ENCODE measurements at places on chromosomes 13 and 19. TPM values are rescaled to one million over a fixed set of nuclear protein-coding genes. Genes with fewer than 3 reads are reported as not detected.
A peak's percentile ranks its signal among the peaks of the same experiment; 100 is the strongest.

PTGIR gene
- polyA plus RNA-seq, result 5.7 TPM

DNAJB1 gene
- polyA plus RNA-seq, result 12.6 TPM

CYP2A6 gene
- not detected for polyA plus RNA-seq

PEAK3 gene
- 0.93 TPM for polyA plus RNA-seq

ZNF416 gene
- 3.4 TPM for polyA plus RNA-seq

FBXL3 gene
- 18.5 TPM for polyA plus RNA-seq

ENOX1 gene
- polyA plus RNA-seq, result 0.42 TPM

DNA sequence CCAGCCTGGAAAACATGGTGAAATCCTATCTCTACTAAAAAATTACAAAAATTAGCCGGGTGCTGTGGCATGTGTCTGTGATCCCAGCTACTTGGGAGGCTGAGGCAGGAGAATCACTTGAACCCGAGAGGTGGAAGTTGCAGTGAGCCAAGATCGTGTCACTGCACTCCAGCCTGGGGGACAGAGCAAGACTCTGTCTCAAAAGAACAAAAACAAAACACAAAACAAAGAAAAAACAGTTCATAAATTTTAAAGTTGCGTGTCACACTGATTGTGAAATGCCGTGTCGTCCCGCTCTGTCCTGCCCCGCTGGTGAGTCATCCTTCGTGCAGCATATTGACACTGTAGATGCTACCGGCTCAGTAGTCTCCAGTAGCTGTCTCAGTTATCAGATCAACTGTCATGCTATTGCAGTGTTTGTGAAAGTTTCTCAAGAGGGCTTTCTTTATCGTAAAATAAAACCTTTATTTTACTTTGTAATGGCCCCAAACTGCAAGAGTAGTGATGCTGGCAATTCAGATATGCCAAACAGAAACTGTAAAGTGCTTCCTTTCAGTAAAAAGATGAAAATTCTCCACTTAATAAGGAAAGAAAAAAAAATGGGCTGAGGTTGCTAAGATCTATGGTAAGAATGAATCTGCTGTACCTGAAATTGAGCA, 36.4 kb upstream of the IGFL1 start:
- H3K4me1 ChIP-seq, result peaks cover 3% of the 10 kb centered on the region
- H3K27me3 ChIP-seq, result peaks cover 74% of the 10 kb centered on the region

GRCh38 chr13:32745509-32745908, 159.3 kb downstream of the PDS5B start:
- no peak for DNase-seq
- no peaks in the 10 kb centered on the region for H3K27me3 ChIP-seq
- H3K36me3 ChIP-seq, result peaks cover 6% of the 10 kb centered on the region

- H3K27me3 ChIP-seq, result no peaks in the 10 kb centered on the region
- no peak overlapping the region for H3K4me3 ChIP-seq
- H3K27ac ChIP-seq, result no peak overlapping the region
- H3K36me3 ChIP-seq, result no peaks in the 10 kb centered on the region
- no peak for DNase-seq
Observed at GRCh38 chr13:21328201-21328600, 130.9 kb downstream of the ZDHHC20 start.

DNA sequence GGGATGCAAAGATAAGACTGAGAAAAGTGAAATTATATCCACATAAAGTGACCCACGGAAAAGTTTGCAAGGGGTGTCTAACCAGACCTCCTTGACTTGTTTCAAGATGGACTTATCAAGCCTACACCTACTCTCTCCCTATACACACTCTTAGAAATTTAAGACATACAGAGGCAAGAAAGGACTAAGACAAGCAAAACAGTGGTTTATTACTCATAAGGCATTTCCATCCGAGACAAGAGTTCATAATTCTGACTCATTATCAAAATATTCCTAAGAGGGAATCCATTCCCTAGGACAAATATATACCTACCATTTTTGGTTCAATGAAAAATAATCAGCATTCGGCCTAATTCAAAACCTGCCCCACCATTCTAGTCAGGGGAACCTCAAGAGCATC, 232.6 kb upstream of the GPC6 start:
- no peak for DNase-seq
- no peaks in the 10 kb centered on the region for H3K36me3 ChIP-seq
- H3K4me1 ChIP-seq, result no peaks in the 10 kb centered on the region

GRCh38 chr19:56577719-56578602, 10.7 kb downstream of the ZNF470 start:
- no peak for DNase-seq
- peaks cover 66% of the 10 kb centered on the region for H3K36me3 ChIP-seq
- no peak overlapping the region for H3K4me3 ChIP-seq
- no peaks in the 10 kb centered on the region for H3K4me1 ChIP-seq

DNA sequence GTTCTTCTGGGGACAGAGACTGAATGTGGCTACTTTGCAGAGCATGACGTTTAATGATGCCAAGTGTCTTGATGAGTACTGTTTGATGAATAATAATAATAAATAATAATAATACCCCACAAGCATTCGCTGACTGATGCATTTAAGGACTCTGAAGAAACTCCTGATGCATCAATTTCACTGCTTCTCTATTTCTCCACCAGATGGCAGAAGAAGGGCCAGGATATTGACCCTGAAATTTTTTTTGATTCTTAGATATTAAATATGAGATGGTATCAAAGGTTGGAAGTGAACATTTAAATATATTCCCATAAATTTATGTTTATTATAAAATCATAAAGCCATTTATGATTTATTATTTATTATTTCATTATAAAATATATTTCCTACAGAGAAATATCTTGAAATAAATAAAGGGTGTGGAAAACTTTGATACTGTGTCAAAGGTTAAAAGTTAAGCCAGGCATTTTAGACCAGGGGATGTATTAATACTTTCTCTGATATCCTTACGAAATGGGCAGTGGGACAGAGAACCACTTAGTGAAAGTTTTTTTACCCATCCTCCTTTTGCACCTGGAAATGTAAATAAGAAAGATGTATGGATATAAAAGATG, 170.9 kb downstream of the LACC1 start:
- peaks cover 6% of the 10 kb centered on the region for H3K4me1 ChIP-seq
- no peak for DNase-seq
- no peak overlapping the region for H3K27ac ChIP-seq
- H3K4me3 ChIP-seq, result no peak overlapping the region

DNA sequence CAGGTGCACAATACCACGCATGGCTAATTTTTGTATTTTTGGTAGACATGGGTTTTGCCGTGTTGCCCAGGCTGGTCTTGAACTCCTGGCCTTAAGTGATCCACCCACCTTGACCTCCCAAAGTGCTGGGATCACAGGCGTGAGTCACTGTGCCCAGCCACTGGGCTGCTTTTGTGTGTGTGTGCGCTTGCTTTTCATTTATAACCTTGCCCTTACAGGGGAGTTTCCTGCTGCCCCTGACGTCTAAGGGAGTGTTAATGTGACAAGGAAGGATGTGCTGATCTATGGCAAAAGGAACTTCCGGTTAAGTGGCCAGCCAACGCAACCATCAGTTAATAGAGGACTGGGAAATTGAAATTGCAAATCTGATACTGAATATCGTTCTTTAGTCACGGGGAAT, 57.7 kb downstream of the ING1 start:
- no peak for DNase-seq
- no peaks in the 10 kb centered on the region for H3K36me3 ChIP-seq
- H3K27me3 ChIP-seq, result no peaks in the 10 kb centered on the region
- peak overlapping the region; percentile 77 for H3K27ac ChIP-seq

- peaks cover 15% of the 10 kb centered on the region for H3K4me1 ChIP-seq
- peaks cover 4% of the 10 kb centered on the region for H3K36me3 ChIP-seq
- no peak for DNase-seq
- H3K27ac ChIP-seq, result no peak overlapping the region
Observed at GRCh38 chr19:2726904-2727639, 5.9 kb upstream of the DIRAS1 start.

GRCh38 chr13:94128430-94128829, 351.1 kb downstream of the DCT start:
- no peaks in the 10 kb centered on the region for H3K27me3 ChIP-seq
- no peaks in the 10 kb centered on the region for H3K36me3 ChIP-seq
- DNase-seq, result no peak
- no peak overlapping the region for H3K27ac ChIP-seq
- H3K4me1 ChIP-seq, result no peaks in the 10 kb centered on the region

GRCh38 chr19:40604647-40605215, 3.6 kb downstream of the LTBP4 start:
- peak overlapping the region; percentile 48 for H3K4me3 ChIP-seq
- peak overlapping the region; percentile 86 for H3K27ac ChIP-seq
- peaks cover 24% of the 10 kb centered on the region for H3K27me3 ChIP-seq
- no peaks in the 10 kb centered on the region for H3K36me3 ChIP-seq

DNA sequence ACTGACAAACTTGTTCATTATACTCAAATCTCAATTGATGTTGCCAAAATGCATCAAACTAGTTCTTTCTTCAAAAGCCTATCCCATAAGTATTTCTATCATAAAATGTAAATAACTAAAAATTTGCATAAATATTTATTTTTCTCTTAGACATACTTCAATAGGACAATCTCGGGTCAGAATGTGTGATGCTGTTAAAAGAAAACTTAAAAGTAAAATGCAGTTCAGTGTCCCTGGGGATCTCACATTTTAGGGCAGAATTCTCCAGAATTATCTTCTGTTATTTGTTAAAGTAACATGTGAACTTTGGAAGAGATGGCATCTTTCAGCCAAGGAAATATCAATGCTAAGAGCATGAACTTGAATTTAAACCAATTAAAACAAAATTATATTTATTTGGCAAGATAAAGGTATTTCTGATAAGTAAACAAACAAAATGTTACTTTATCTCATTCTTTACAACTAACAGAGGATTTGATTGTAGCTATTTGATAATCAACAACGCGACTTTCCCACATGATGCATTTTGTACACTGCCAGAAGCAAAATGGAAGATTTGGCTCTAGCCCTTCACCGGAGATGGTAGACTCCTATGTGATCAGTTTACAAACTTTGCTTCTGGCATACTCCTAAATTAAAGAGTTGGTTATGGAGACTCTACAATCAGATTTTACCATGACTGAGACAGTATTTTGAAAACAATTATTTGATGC, 169.5 kb upstream of the EDNRB start:
- H3K4me1 ChIP-seq, result peaks cover 13% of the 10 kb centered on the region
- no peak overlapping the region for H3K4me3 ChIP-seq
- no peaks in the 10 kb centered on the region for H3K36me3 ChIP-seq

DNA sequence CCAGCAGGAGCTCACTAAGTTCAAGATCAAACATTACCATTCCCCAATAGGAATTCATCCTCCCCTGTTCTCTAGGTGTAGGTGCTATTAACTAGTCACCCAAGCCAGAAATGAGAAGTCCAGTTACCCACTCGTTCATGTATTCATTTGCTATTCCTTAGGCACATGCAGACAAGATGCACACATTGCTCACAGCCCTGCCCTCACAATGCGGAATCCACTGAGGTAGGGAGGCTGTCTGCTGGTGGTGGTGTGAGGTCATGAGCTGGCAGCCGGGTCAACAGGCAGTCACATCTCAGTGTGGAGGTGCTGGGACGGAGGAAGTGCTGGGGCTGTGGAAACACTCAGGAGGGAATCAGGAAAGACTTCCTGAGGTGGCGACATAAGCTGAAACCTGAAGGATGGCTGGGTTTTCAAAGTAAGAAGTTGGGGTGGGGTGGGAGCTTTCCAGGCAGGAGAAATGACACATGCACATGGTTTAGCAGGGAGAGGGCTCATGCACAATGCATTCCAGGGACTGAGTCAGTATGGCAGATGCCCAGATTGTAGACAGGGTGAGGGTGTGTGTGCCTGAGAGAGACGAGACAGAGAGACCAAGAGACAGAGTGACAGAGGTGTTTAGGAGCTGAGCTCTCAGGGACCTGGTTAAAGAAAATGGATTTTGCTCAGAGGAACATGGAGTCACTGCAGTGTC, 117.6 kb downstream of the USP12 start:
- no peaks in the 10 kb centered on the region for H3K27me3 ChIP-seq
- no peaks in the 10 kb centered on the region for H3K36me3 ChIP-seq
- no peak overlapping the region for H3K4me3 ChIP-seq
- H3K27ac ChIP-seq, result no peak overlapping the region
- H3K4me1 ChIP-seq, result no peaks in the 10 kb centered on the region

GRCh38 chr13:44068737-44069136, 189.0 kb downstream of the LACC1 start:
- H3K36me3 ChIP-seq, result no peaks in the 10 kb centered on the region
- H3K27me3 ChIP-seq, result no peaks in the 10 kb centered on the region
- DNase-seq, result no peak
- no peak overlapping the region for H3K4me3 ChIP-seq
- no peak overlapping the region for H3K27ac ChIP-seq

- peaks cover 9% of the 10 kb centered on the region for H3K4me1 ChIP-seq
- H3K27me3 ChIP-seq, result no peaks in the 10 kb centered on the region
- DNase-seq, result no peak
- no peak overlapping the region for H3K4me3 ChIP-seq
Observed at GRCh38 chr13:46490129-46490528, 62.8 kb upstream of the LRCH1 start.

GRCh38 chr19:32241306-32241705, 104.1 kb upstream of the ZNF507 start:
- no peak for DNase-seq
- H3K4me3 ChIP-seq, result no peak overlapping the region
- H3K36me3 ChIP-seq, result no peaks in the 10 kb centered on the region
- H3K27me3 ChIP-seq, result no peaks in the 10 kb centered on the region

GRCh38 chr13:113155982-113156655, 2.3 kb upstream of the PROZ start:
- H3K27ac ChIP-seq, result no peak overlapping the region
- no peak overlapping the region for H3K4me3 ChIP-seq
- no peak for DNase-seq
- H3K36me3 ChIP-seq, result no peaks in the 10 kb centered on the region
- peaks cover 36% of the 10 kb centered on the region for H3K27me3 ChIP-seq
- peaks cover 20% of the 10 kb centered on the region for H3K4me1 ChIP-seq

GRCh38 chr13:105240371-105240770, 1295.1 kb downstream of the EFNB2 start:
- no peak for DNase-seq
- no peaks in the 10 kb centered on the region for H3K36me3 ChIP-seq
- no peak overlapping the region for H3K4me3 ChIP-seq
- no peaks in the 10 kb centered on the region for H3K4me1 ChIP-seq

DNA sequence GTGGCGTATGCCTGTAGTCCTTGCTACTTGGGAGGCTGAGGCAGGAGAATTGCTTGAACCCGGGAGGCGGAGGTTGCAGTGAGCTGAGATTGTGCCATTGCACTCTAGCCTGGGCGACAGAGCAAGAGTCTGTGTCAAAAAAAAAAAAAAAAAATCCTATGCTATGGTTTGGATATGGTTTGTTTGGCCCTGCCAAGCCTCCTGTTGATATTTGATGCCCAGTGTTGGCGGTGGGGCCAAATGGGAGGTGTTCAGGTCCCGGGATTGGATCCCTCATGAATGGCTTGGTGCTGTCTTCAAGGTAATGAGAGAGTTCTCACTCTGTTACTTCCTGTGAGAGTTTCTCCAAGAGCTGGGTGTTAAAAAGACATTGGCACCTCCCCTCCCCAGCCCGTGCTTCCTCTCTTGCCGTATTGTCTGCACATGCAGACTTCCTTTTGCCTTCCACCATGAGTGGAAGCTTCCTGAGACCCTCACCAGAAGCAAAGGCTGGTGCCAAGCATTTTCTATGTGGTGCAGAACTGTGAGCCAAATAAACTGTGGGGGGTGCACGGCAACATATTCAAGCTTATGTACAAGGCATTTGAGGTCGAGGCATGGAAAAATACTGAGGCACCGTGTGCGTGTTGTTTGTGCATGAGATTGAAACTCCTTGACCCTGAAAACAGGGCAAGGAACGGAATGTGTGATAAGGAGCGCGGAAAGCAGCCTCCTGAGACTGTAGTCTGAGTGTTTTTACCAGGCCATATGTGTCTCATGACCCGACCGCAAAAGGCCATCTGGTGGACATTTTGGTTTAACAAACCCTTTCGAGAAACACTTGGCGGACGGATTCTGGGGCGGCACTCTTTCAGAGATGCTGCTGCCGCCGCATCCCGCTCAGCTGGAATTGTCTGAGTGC, 7.3 kb downstream of the SIGLEC9 start:
- H3K4me3 ChIP-seq, result peak overlapping the region; percentile 12
- no peaks in the 10 kb centered on the region for H3K27me3 ChIP-seq
- no peaks in the 10 kb centered on the region for H3K36me3 ChIP-seq
- peak; percentile 86 for DNase-seq
- H3K27ac ChIP-seq, result peak overlapping the region; percentile 97
- H3K4me1 ChIP-seq, result peaks cover 6% of the 10 kb centered on the region
